Activated naive CD4-positive, alpha-beta T cell treated with anti-CD3 and anti-CD28 coated beads, Interleukin-2, amount 50 U/mL, for 72 hours (primary cell): ENCODE measurements at places on chromosomes 13 and 19.
A peak's percentile ranks its signal among the peaks of the same experiment; 100 is the strongest.

GRCh38 chr19:37669450-37669914 is 14.2 kb upstream of the ZFP30 start:
- DNase-seq = no peak

DNA sequence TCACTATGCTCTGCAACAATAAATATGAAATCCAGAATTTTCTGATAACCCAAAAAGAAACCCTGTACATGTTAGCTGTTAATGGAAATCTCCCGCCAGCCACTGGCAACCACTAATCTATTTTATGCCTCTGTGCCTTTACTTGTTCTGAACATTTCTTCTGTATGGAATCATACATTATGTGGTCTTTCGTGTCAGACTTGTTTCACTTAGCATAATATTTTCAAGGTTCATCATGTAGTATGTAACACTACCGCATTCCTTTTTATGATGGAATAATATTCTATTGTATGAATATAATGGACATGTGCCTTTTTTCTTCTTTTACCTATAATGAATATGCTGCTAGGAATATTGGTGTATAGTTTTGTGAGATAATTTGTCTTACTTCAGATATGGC is 1123.3 kb downstream of the EFNB2 start:
- DNase-seq = no peak

- DNase-seq = no peak
Observed at GRCh38 chr13:52359534-52359933, 46.4 kb downstream of the THSD1 start.

DNA sequence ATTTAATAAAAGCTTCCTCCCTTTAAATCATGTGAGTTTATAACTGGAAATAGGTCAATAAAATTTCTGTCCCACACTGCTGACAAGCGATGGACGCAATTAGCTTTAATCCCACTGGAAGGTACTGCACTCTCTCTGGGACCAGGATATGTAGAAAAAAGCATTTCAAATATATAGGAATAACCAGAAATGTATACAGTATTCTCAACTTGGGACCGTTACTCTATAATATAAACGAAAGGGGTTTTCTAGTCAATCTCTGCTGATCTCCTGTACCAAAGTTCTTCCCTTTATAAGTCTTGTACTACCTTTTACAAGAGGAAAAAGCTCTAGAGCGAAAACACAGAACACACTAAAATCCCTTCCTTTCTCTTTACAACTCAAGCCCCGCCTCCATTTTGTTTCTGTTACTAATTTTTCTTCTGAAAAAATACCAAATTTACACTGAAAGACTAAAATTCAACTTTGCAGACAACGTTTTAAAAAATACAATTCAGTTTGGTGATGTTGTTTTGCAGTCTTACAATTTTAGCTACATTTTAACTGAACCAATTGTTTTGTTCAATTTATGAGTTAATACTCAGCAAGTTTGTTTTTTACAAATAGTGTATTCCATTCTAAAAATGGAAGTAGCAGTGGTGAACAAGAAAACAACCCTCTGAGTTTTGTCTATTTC is 1.7 kb upstream of the USPL1 start:
- no peak for DNase-seq

DNA sequence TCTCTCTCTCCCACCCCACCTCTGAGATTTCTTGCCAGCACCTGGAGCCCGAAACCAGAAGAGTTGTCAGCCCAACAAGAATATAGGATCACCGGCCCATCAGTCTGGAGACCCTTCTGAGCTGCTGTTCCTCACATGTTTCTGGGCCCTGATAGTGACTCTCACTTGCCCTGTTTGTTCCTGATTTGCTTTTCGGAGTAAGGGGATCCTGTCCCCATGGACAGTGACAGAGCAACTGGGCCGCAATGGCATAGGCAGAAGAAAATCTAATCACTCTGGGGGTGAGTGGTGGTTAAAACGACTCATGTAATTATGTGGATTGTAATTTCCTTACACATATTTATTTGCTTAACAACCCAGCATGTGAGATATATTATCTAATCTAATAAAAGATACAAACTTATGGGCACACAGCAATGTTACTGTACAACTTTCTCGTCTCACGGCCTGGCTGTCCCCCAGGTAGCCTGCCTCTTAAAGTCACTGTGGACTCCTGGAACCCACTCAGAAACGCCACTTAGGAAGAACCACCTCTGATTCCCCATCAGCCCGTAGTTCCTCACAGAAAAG is 663 bp upstream of the SMAD9 start:
- DNase-seq = no peak

GRCh38 chr19:795073-795611 is 2.1 kb upstream of the PTBP1 start:
- DNase-seq = no peak

DNA sequence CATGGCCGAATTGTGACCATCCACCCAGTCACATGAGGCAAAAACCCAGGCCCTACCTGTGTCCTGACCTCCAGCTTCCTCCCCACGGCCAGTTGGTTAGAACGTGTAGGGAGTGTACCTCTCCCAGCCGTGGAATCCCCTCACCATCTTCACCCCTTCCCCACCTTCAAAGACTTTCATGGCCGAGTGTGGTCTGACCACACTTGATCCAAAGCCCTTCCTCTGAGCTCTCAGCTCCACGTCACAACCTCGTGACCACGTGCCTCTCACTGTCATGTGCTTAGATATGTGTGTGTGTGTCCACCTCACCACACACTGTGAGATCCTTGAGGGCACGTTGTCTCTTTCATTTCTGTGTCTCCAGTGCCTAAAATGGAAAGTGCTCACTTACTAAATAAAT is 48.6 kb upstream of the UBE2L5 start:
- peak; percentile 71 for DNase-seq

GRCh38 chr13:111336666-111337065 is 16.2 kb downstream of the TEX29 start:
- no peak for DNase-seq

DNA sequence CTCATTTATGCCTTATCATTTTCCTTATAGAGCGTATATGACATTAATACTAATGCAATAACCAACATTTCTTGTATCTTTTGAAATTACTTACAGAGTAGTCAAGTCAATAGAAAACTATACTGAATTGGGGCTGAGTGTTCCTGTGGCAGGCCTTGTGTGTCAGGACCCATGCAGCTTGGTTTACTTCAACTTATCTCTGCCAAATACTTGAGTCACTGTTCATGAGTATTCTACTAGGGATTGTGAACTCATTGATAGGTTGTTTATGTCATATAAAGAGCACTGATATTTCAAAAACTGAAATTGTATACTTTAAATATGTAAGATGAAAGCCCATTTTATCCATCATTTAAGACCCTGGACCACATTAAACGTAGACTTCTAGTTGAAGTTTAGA is 688.6 kb upstream of the SLITRK1 start:
- no peak for DNase-seq

- DNase-seq = peak; percentile 73
Observed at GRCh38 chr19:662207-662961, 630 bp downstream of the RNF126 start.

DNA sequence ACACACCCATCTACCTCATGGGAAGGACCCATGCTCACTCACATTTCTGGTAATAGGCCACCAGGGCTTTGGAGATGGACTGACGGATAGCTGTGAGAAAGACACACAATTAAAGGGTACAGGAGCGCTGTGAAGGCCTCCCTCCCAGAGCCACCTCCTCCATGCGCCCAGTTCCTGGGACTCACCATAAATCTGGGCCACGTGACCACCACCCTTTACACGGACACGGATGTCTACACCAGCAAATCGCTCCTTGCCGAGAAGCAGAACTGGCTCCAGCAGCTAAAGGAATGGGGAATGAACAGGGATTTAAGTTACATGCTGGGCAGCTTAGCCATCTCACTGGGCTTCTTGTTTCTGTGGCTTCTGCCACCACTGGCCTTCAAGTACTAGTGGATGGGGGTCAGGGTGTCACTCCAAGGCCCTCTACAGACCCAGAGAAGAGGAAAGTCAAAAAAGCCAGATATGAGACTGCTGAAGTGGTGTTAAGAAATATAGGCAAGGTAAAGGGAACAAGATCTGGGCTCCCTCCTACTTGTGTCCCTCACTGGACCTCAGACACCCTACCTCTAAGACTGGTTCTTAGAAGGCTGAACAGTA is 2.2 kb downstream of the RPS16 start:
- DNase-seq = no peak

GRCh38 chr19:5023128-5023571 is 54.2 kb downstream of the KDM4B start:
- no peak for DNase-seq

- DNase-seq = no peak
Observed at GRCh38 chr13:52103386-52103785, 25.5 kb downstream of the NEK5 start.

DNA sequence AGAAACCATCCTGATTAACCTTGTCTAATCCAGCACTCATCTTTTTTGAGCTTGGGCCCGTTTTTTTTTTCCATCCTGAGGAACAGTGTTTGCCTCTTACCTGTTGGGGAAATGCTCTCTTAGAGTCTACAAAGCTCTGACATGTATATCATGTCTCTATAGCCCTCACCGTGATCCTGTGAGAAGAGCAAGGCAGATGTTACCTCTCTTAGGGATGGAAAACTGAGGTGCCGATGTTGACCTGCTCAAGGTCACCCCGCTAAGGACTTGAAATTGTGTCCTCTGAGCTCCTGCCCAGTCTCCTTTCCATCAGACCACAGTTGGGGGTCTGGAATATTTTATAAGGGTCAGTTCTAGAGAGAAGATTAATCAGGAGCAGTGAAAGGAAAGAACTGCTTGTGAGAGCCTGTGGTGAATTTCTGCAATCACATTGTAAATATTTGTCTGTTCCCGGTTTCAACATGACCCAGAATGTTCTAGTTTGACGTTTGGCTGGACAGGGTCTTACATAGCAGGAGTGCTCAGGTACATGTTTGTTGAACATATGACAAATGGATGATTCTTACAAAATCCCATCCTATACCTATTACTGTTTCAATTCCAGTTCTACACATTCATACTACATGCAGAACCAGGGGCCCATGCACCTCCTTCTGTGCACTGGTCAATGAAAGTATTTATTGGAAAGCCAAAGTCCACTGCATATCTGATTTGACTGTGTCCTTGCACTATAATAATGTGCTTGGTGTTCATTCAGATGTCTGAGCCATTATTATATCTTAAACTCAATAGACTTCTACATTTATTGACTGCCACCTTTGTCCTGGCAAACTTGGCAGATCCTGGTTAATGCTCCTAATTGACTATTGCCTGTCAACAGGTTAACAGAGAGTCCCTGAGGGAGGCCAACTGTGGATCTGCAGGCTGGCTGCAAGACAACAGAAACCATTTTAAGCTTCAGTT is 12.1 kb downstream of the SLC25A15 start:
- DNase-seq = no peak

DNA sequence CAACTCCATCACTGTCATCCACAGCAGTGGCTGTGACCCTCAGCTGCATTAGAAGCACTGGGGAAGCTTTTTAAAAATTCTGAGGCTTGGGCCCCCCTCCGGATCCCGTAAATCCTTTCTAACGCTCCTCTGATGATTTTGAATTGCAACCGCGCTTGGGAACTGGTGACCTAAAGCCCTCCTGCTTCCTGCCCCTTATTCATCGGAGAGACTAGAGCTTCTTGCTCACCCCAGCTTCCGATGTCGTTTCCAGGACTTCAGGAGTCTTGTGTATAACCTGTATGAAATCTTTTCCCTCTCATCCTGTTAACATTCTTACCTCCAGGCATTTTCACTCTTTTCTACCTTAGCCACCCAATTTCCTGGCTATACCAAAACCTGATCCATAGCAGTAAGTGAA is 14.8 kb downstream of the ZAR1L start:
- DNase-seq = no peak

DNA sequence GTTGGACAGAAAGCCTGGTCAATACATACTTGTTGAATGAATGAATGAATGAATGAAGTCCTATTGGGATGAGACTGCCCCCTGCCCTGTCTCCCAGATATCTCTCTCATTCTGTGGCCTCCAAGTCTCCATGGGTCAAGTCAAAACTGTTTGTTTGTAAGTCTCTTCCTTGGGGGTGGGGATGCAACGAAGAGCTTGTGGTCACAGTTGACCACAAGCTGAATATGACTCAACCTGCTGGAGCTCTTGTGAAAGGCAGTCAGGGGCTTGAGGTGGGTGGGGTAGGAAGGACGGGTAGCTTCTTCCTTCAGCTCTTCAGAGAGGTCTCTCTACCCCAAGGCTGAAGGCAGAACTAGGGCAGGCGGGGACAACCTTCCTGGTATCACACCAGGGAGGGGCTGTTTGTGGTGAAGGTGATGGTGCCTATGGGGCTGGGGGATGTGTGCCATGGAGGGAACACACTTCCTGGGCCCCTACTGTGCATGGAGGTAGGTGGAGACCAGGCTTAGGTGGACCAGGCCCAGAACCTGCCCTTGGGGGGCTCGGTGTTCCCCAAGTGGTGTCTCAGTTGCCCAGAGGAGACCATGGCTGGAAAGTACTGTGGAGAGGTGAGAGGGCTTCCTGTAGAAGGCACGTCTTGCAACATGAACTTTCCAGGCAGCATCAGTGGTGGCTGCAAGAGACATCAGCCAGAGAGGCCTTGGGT is 8.0 kb downstream of the MYO1F start:
- DNase-seq = peak; percentile 56

GRCh38 chr13:27536361-27537101 is 83.8 kb downstream of the LNX2 start:
- no peak for DNase-seq

DNA sequence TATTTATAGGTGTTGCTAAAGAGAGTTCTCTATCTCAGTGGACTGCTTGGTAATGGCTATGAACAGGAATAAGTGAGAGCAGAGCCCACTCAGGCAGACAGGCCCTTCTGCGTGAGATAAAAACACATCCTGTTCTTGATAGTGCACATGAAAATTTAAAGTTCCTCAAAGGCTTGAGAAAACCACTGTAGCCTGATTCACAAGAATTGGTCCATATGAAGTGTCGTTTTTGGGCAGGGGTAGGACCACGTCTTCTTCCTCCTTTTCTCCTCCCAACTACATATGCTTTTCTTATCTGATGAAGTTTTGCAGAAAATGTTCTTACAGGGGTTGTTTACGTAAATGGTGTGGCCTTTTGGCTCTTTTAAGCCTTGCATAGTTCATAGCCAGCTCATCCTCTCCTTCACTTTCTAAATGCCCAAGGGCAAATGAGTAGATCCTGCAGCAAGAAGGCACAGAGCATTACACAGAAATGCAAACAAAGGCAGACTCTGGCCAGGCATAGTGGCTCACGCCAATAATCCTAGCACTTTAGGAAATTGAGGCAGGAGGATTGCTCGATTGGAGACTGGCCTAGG is 53.8 kb downstream of the RNF6 start:
- DNase-seq = no peak

GRCh38 chr13:42328672-42329071 is 56.7 kb downstream of the AKAP11 start:
- no peak for DNase-seq

DNA sequence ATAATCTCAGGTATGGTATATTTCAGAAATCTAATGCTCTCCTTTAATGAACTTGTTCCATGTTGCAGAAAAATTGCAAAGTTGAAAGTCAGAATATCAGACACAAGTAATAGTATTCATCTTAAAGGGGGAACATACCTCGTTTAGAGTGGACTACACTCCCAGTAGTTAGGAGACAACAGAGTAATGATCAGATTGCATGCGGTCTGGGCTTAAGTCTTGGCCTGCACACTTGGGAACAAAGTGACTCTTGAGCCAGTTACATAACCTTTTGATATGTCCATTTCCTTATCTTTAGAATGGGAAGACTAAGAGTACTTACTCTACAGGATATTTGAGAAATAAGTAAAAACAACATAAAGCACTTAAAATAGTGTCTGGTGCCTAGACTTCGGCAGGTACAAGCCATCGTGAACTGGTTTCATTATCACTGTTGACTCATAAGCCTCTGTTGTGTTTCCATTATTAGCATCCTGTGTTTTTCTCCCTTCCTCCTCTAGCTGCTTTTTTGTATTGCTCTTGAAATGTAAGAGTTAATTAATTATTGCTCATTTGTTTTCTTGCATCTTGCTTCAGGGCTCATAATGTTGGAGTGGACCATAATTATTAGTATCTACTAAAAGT is 53.0 kb downstream of the DPY19L3 start:
- no peak for DNase-seq
